Germinal center (tissue), 1 donor: ENCODE measurements at places on chromosomes 13 and 19.

GRCh38 chr13:110274687-110275086 lies 32.3 kb downstream of the COL4A1 start:
- DNase-seq = no peak

- DNase-seq = peak; percentile 14
These were observed 24.0 kb upstream of the ZNF850 start for GRCh38 chr19:36796714-36796992.

- DNase-seq = peak; percentile 1
These were observed 404.4 kb downstream of the SPRY2 start for GRCh38 chr13:79936368-79937136.

GRCh38 chr19:49972841-49973240 lies 11.9 kb upstream of the SIGLEC11 start:
- DNase-seq = no peak

DNA sequence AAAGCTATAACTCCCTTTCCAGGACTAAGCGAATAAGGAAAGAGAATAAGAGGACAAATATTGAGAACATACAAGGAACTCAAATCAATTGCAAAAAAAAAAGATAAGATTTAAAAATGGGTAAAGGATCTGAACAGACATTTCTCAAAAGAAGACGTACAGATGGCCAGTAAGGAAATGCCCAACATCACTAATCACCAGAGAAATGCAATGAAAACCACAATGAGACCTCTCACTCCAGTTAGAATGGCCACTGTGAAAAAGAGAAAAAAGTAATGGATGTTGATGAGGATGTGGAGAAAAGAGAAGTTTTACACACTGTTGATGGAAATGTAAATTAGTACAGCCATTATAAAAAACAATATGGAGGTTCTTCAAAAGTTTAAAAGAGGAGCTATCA lies 63.8 kb downstream of the VWA8 start:
- DNase-seq = no peak

- peak; percentile 55 for DNase-seq
These were observed 2.7 kb upstream of the SNAPC2 start for GRCh38 chr19:7917267-7918061.

- no peak for DNase-seq
These were observed 246.5 kb downstream of the DCT start for GRCh38 chr13:94232956-94233355.
